ENCODE measurements at places on chromosomes 7 and 10.

- DNase-seq = peak; percentile 89
These were observed 13.6 kb upstream of the GPR37 start for GRCh38 chr7:124779194-124779593.

- peak; percentile 31 for DNase-seq
These were observed 1.3 kb downstream of the SEMA3D start for GRCh38 chr7:85185424-85186082.

DNA sequence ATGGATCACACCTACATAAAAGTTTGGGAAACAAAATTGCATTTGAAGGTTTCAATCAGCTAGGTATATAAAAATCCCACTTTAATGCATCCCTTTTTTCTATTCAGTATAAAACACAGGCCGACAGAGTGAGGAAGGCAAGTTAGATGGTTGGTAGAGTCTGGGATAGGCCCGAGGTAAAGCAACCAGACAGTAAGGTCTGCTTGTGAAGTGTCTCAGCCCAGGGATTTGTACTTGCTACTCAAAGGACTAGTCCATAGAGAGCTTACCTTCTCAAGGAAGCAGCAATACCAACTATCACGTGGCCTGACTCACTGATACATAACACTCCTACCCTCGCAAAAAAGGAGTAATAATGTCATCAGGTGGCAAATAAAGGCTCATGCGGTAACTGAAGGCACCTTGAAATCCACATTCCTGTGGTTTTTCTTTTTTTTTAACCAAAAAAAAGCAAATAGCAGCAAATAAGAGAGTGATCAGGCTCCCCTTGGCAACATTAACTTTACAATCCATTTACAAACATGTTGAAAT lies 56.2 kb upstream of the ATP6V0A4 start:
- no peak for DNase-seq

DNA sequence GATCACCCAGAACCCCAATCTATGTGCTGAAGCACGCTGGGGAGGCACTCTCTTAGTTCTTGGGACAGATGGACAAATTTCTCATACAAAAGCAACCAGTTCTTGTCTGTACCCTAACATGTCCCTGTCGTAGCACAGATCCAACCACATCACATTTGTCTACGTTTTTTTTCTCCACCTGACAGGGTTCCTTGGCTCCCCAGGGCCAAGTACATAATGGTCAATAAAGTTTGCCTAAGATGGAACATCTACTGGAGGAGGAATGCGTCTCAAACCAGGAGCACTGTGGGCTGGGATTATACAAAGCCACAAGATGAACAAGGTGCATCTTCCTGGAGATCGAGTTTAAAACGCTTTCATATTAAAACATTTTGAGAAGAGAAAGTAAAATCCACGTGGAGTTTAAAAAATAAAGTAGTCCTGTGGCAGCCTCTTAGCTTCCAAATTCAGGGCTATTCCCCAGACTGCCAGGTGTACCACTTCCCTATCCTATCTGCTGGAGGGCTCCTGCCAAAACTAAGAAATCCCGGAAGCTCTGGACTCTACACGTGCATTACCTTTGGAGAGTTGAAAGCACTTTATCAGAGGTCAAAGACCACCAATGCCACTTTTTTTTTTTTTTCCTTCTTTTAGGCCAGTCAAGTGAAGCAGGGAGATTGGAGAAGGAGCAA lies 1.4 kb downstream of the TMEM243 start:
- DNase-seq = no peak

- no peak for DNase-seq
These were observed 40.6 kb downstream of the ZNF438 start for GRCh38 chr10:30990971-30991646.

- peak; percentile 21 for DNase-seq
These were observed 99.4 kb downstream of the MTPN start for GRCh38 chr7:135877805-135878204.

- DNase-seq = no peak
These were observed 158.2 kb downstream of the CELF2 start for GRCh38 chr10:11175823-11176243.

GRCh38 chr10:128152741-128153580 lies 26.7 kb upstream of the MKI67 start:
- DNase-seq = no peak

Data from NCI-H1105 (cell line).